ENCODE measurements at places on chromosomes 13 and 19.
A peak's percentile ranks its signal among the peaks of the same experiment; 100 is the strongest.

- peak; percentile 91 for DNase-seq
These were observed 1.4 kb downstream of the RASA3 start for GRCh38 chr13:114130837-114131582.

- DNase-seq = peak; percentile 17
These were observed 2.2 kb downstream of the FCER2 start for GRCh38 chr19:7699417-7700401.

- peak; percentile 37 for DNase-seq
These were observed 1651.9 kb upstream of the MIR17HG start for GRCh38 chr13:89695343-89696257.

- peak; percentile 66 for DNase-seq
These were observed 5.4 kb upstream of the NLRP7 start for GRCh38 chr19:54952591-54953344.

DNA sequence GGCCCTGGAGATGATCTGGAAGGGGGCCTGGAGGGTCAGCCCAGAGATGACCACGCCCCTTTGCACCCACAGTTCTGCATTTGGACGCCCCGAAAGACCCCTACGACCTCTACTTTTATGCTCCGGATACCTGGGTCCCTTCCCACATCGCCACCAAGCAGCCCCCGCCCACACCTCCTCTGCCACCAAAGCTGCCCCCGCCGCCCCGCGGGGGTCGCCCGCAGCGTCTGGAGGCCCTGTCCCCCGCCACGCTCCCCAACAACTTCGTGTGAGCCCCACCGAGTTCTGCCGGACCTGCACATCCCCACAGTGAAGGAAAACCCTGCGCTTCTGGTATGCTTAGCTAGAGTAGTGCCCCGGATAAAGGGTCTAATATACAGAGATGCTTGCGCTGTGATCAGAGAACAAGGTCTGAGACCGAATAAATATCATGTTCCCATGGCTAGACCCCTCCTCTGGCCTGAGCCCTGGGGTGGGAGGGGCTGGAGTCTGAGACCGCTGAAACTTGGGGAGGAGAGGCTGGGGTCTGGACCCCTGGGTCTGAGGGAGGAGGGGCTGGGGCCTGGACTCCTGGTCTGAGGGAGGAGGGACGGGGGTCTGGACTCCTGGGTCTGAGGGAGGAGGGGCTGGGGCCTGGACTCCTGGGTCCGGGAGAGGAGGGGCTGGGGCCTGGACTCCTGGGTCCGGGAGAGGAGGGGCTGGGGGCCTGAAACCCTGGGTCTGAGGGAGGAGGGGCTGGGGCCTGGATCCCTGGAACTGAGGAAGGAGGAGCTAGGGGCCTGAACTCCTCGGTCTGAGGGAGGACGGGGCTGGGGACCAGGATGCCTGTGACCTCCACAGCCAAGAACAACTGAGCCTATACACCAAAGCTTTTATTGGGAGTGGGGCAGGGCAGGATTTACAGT lies 3.6 kb downstream of the GFY start:
- no peak for DNase-seq

DNA sequence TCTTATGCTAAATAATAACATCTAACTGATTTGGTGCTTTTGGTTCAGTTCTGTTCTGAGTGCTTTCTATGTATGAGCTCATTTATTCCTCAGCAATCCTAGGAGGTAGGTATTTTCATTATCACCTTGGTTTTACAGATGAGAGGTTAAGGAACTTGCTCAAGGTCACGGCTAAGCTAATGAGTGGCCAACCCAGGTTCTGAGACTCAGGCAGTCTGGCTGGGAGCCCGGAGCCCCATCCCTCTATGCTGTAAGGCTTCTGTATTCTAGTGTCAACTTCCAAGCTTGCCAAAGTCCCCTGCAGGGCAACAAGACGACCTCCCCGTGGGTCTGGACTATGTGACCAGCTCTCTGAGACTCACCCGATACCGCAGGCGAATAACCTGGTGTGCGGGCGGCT lies 60.5 kb downstream of the PARP4 start:
- no peak for DNase-seq
